NCI-H1048 (cell line): ENCODE measurements at places on chromosomes 11 and 22.

GRCh38 chr11:6225896-6226295, 8.5 kb downstream of the FHIP1B start:
- DNase-seq, result no peak

DNA sequence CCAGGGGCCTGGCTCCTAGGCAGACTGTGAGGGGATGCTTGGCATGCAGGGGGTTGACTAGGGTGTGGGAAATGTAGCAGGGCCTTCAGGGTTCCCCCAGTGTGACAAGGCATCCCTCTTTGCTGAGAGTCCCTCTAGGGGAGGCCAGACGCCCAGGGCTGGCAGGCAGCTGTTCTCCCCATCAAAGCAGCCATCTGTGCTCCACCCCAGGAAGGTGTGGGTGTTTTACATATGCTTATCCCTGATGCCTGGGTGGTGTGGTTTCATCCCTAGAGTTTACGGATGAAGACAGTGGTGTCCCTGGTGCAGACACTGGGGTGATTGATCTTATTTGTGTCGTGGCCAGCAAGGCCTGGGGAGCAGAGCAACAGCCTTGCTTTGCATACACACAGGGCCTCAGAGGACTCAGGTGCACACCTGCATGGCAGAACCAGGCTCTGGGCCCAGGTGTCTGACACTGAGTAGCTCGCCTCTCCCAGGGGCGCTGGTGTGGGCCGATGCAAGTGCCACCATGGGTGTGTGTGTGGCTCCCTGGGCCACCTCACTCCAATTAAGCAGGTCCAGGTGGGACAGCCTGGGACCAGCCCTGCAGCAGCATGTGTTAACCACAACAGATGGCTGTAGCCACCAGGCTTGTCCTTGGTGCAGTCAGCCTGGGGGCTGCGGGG, 74.2 kb downstream of the MED15 start:
- no peak for DNase-seq

DNA sequence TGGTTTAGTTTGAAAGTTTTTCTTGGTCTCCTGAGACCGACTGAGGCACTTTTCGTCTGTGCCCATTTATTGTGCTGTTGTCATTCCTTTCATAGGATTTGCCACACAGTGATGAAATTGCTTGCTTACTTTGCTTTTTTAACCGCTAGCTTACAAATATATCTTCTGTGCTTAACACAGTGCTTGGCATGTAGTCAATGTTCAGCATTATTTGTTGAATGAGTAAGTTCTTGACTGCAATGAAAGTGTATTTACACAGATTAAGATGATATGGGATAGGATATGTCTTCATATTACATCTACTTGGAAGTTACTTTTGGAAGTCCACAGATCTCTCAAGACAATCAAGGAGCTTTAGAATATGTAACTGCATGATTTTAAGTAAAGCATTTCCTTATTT, 91.2 kb downstream of the GRIA4 start:
- no peak for DNase-seq

DNA sequence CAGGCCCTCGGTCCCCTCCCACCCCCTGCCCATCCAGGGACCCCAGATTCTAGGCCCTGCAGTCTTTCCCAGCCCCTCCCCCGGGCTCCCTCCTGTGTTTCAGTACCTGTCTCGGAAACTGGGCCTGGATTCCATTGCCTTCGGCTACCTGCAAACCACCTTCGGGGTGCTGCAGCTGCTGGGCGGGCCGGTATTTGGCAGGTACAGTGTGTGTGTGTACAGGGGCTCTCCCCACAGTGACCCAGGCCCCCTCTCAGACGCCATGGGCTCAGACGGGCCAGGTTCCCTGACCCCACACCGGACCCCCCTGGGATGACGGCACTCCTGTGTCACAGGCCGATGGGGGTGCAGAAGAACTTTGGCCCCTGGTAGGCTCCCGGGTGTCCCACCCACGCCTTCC, 21.1 kb downstream of the PHLDA2 start:
- no peak for DNase-seq
